ENCODE measurements at places on chromosomes 5 and 9.
A peak's percentile ranks its signal among the peaks of the same experiment; 100 is the strongest.

DNA sequence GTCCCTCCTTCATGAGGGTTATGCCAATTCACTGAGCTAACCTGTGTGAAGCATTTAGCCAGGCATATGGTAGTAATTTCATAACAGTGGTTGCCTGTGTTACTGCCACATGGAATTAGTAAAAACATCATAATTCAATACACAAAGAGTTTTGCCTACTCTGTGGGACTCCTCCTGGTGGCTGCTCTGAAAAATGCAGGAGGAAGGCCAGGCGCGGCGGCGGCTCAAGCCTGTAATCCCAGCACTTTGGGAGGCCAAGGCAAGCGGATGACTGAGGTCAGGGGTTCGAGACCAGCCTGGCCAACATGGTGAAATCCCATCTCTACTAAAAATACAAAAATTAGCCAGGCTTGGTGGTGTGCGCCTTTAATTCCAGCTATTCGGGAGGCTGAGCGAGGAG, 547.3 kb downstream of the CDK5RAP2 start:
- DNase-seq: no peak

DNA sequence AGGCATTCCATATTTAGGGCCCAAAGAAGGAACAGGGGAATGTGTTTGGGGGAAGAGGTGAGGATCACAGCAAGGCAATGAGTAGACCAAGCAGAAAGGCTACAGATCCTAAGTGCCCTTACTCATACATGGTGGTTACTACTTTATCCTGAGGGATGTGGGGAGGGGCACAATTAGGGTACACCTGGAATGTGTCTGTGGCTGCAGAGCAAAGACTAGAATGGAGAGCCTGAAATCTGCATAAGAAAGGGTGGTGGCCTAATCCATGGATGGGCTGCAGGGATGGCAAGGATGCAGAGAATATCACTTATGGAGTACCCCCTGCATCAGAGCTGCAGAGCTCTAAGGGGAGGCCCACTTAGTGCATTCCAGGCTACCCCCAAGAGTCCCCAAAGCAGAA, 352.6 kb upstream of the TRPC7 start:
- DNase-seq: no peak

- DNase-seq: no peak
These were observed 82.7 kb downstream of the BNC2 start for GRCh38 chr9:16787724-16788123.

DNA sequence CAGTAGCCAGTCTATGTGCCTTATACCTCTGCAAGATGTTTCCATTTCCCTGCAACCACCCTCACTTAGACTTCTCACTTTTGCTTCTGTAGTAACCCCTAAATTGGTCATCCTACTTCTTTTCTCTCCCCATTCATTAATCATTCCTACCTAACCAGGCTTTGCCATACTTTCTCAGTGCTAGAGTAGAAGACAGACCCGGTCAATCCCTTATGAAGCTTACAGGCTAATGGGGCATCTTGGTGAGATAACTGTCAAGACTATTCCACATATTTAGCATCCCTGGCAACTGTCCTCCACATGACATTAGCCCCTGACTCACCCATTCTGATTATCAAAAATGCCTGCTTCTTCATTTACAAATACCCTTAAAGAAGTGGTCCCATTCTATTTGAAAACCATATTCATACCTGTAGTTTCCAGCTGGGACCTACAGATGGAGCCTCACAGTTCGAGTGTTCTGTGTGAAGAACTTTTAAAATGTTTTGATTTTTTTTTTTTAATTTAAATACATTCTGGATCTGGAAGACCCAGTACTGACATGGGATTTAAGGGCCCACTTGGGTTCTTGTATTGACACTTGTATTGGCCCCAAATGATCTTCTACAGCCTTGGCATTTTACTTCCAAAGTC, 21.0 kb downstream of the F2RL2 start:
- DNase-seq: no peak

- no peak for DNase-seq
These were observed 44.1 kb upstream of the GABRP start for GRCh38 chr5:170739446-170739845.

- DNase-seq: no peak
These were observed 1946.0 kb upstream of the CDH6 start for GRCh38 chr5:29247346-29248028.

- no peak for DNase-seq
These were observed 48.8 kb downstream of the FAM81B start for GRCh38 chr5:95439801-95440493.

- DNase-seq: no peak
These were observed 115.2 kb upstream of the ST8SIA4 start for GRCh38 chr5:101018299-101018698.

DNA sequence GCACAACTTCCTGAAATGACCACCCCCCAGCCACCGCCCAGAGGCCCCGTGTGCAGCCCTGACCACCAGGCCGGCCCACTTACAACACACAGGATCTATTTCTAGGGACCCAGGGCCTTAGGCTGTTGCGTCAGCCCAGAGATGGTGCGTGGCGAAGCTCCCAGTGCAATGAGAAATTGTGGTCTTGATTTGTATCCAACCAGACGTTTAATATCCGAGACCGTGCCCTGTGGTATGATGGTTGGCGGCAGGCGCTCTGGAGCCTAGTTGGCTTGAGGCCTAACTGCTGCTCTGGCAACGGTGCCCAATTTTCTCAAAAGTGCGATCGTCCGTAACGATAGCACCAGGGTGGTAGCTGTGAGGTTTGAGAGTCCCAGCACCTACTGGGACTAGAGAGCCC, 32.6 kb upstream of the SLC6A19 start:
- DNase-seq: peak; percentile 8

DNA sequence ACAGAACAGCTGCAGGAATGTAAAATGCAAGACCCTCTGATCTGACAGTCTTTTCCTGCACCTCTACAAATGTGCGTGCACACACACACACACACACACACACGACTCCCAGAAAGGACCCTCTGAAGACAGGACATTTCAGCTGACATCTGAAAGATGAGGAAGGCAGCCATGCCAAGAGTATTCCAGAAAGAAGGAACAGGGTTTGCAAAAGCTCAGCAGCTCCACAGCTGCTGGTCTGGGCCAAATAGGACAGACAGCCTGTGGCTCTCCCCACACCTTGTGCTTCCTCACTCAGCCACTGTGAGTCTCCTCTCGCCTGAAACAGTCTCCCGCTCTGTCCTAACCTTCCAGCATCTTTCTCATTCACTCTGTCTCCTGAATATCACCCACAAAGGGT, 189.0 kb downstream of the PALM2AKAP2 start:
- DNase-seq: no peak

DNA sequence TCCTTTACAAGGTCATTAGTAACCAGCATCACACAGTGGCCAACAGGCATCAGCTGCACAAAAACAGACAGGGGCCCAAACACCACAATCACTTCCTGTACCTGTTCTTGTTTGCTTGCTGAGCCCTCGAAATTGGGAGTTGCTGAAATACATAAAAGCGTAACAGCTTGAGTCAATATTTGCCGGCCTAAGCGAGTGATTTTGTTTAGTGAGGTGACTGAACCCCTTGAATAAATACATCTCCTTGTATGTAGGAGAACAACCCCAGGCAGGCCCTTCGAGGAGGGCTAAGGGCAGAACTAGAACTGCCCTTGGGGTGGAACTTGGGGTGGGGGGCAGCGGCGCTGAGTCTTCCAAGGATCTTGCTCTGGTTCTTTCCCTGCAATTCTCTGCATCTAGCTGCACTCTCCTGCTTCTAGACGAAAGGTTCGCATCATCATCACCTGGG, 502.5 kb downstream of the RASEF start:
- DNase-seq: peak; percentile 46

DNA sequence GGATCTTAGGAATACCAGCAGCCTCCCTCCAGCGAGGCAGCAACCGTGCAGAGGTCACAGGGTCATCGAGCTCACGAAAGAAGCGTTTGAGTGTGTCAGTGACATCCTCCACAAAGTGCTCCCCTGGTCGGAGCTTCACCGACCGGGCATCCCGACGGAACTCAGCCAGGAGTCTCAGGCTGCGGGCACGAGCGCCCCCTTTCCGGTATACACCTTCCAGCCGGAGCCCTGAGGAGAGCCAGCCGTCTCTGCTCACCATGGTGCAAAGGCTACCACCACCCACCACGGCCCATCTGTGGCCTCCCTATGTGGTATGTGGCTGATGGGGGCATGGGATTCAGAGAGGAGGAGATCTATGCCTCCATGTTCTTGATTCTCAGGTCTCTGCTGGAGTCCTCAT, 10.8 kb upstream of the FCHSD1 start:
- no peak for DNase-seq

- DNase-seq: no peak
These were observed 30.8 kb downstream of the RASGRF2 start for GRCh38 chr5:80990971-80991370.

GRCh38 chr9:77726289-77726688, 78.2 kb upstream of the GNA14 start:
- no peak for DNase-seq

Measured in pancreas (tissue), 10 donors.